ENCODE measurements at places on chromosomes 4 and X.

DNA sequence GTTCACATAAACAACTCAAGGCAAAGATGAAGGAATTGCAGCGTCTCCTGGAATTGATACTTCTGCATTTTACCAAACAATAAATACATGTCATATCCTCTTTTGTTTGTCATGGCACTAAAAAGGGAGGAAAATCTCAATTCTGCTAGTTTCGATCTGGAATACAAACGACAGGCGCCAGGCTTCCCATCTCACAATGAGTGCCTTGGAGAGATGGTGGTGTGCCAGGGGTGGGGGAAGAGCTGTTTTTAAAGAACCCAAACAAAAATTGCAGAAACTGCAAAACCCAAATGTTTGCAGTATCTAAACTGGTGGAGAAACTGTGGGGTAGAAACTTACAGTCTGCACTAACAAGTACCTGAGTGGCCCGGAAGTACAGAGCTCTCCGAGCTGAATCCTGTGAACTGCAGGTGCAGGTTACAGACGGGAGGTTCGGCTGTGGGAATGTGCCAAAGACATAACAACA, 53.0 kb upstream of the KLF3 start:
- no peak for DNase-seq

DNA sequence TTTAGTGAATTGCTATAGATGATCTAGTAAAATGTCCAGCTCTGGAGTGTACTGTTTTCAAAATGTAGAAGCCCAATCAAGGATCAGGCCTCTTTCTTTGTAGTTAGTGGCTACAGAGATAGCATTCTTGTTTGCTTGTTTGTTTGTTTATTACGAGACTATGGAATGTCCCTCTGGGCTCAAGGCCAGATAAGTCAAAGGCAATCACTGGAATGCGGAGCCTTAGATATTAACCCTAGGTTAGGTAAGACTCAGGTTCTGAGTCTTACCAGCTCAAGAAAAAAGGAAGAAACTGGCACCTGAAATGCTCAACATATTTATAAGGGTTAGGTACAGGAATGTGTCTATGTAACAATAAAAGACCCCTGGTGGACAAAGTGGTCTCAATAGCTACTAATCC, 261.5 kb downstream of the SLC7A11 start:
- DNase-seq = no peak

DNA sequence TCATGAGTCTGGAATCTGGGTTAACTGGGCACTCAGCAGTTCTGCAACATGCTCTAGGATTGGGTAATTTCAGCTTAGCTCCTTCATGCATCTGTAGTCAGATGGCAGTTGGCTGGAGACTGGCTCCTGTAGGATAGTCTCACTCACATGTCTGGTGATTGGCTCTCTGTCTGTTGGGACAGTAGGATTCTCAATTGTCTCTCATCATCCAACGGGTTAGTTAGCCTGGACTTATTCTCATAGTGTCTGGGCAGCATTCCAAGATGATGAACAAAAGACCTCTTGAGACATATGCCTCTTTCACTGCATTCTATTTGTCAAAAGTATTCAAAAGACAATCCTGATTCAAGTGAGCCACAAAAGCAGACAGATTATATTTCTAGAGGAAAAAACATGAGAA, 795.6 kb upstream of the GALNTL6 start:
- no peak for DNase-seq

DNA sequence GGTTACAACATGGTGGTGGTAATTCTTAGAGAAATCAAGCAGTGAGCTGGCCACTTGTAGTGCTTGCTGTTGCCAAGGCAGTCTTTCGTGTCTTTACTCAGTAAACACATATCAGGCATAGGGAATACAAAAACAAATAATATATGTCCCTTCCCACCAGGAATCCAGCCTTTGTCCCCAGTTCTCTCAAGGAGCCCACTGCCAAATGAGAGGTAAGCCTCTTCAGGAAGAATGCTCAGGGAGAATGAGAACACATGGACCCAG, 421 bp upstream of the PLAC1 start:
- no peak for DNase-seq

Measured in SHP77 treated with DMSO at 0.1 percent for 48 hours (cell line).